T-helper 17 cell (primary cell): ENCODE measurements at places on chromosomes 4 and X.

- no peak for DNase-seq
These were observed 195.7 kb upstream of the TBL1X start for GRCh38 chrX:9269134-9269533.

GRCh38 chr4:14659286-14659685, 343.0 kb upstream of the CPEB2 start:
- no peak for DNase-seq

GRCh38 chrX:26851981-26852380, 611.2 kb downstream of the PPP4R3C start:
- DNase-seq, result no peak

DNA sequence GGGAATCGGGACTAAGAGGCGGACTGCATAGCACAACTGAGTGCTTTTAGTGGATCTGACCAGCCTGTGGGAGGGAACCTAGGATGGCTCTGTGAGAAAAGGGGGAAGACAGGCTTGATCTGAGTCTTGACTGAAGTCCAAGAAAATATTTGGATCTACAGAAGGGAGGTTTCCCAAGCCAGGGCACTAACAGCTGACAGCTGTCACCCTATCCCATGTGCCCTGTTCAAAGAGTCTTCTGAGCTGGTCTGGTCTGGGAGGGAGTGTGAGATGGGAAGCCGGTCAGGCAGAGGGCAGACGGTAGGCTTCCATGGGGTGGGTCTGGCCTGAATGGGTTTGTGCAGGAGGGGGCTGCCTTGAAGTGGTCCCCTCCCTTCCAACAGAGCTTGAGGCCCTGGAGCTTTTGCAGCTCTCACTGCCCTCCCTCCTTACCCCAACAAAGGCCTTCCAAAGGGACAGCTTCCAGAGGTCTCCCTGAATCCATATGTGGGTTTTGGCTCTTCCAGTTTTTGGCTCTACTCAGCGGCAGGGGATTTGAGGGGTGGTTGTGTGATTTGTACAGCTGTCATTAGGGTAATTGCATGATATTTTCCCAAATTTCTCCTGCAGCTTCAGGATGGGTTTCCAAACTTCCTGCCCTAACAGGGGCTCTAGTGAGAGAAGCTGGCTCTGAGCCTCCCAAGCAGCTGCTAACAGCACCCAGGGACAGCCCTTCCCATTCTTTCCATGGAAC, 643.7 kb downstream of the BCOR start:
- no peak for DNase-seq

DNA sequence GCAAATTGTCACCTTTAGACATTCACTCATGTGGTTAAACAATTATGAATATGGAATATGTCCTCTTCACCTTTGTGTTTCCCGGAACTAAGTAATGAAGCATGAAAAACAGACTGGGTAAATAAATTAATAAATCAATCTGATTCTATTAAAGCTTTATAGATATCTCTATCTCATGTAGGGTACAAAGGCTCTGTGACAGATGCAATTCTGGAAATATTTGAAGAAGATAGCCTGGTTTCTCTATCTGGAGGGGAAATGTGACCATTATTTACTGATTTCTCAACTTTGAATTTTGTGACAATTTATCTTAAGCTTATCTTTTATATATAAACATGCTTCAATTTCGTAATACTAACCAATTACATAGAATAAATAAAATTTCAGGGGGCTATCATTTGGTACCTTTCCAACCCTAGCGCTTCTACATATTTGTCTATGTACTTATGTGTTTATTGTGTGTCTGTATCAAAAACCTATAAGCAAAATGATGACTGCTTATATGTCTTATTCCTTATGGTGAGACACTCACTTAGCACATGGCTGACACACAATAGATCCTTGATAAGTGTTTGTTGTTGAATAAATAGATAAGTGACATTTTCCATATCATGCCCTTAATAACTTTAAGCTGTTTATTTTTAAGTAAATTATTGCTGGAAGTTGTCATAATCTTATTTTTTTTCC, 9.9 kb downstream of the CTSO start:
- no peak for DNase-seq

DNA sequence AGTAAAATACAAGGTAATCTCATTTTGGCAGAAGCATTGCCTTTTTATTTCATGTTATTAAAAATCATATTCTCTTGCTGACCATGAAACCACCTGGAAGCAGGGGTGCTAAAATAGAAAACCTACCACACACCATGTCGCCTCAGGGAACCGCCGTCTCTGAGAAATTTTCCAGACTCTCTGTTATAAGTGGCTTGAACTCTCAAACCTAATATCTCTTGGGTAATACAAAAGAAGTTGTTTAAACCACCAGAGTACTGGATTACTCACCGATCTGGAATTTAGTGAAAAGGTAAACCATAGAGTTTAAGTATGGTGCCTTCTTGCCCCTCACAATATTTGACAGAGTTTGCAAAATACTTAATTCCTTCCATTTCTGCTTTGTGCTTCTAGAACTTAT, 27.7 kb downstream of the ENPP6 start:
- no peak for DNase-seq

DNA sequence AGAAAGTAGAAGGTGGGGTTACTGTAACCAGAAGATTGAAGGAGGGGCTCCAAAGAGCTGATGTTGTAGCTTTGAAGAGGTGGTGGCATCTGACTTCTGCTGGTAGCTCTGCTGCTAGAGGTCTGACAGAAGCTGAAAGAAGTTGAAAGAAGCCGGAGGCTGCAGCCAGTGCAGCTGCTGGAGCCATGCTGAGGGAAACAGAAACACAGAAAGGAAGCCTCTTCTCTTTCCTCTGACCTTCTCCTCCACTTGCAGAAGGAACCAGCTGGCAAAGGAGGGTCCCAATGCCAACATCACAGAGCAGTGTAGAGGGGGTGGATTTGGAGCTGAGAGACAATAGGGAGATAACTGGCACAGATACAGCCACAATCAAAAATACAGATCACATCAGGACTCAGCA, 89.3 kb upstream of the HHIP start:
- no peak for DNase-seq

GRCh38 chr4:95120456-95120855, 362.7 kb downstream of the BMPR1B start:
- DNase-seq, result no peak

DNA sequence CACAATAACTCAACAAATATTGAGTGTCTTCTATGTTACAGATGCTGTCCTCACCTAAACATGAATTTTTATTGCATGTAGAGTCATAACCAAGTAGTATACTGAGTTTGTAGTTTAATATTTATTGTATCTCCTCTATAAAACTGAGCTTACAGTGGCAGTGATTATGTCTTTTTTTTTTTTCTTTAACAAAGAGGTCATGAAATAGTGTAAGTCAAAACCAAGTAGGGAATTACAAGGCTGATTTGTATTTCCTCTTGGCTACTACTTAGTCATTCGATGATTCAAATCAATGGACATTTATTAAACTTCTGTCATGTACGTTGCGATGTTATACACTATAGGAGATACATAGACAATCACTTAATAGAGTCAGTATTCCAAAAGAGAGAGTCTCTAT, 48.4 kb downstream of the IL15 start:
- no peak for DNase-seq

DNA sequence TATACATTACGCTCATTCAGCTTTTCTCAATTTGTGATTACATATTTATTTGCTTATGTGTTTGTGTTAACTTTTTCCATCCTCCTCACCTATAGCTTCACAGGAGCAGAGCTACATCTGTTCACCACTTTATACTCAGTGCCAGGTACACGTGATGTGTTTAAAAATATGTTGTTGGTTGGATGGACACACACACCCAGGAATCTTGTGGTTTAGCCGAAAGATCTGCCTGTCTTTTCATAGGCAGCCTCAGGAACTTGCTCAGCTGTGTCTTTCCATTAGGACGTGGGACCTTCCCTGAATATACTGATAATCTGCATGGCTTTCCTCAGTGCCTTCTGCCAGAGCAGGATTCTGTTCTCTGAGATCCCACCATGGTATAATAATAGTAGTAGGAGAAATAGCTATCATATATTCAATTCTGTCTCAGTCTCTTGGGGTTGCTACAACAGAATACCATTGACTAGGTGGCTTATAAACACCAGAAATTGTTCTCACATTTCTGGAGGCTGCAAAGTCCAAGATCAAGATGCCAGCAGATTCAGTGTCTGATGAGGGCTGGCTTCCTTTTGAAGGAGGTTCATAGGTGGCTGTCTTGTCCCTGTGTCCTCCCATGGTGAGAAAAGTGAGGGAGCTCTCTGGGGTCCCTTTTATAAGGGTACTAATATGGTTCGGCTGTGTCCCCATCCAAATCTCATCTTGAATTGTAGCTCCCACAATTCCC, 50.0 kb upstream of the SOD3 start:
- no peak for DNase-seq

DNA sequence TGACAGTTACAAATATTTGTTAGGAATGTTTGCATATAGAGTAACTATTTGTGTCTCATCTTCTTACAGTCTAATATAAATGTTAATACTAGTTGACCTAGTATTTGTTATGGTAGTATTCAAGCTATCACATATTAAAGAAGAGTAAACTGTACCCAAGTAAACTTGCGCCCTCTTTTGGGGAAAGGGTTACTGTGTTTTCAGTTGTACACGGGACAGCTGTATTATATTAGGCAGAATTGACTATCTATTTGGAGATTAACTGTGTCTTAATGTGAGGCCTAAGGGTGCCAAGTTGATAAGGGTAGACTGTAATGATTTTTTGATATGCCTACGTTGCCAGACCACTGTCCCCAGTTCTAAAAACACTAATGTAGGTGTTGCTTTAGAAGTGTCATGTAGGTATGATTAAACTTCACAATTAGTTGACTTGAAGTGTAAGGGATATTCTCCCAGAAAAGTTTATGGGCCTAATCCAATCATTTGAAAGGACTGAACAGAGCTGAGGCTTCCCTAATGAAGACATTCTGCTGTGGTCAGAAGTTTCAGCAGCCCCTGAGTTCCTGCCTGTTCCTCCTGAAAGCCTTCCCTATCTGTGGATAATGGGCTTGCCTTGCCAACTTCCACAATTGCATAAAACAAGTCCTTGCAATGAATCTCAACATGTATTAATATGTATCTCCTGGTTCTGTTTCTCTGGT, 172.8 kb upstream of the CXCL13 start:
- no peak for DNase-seq

DNA sequence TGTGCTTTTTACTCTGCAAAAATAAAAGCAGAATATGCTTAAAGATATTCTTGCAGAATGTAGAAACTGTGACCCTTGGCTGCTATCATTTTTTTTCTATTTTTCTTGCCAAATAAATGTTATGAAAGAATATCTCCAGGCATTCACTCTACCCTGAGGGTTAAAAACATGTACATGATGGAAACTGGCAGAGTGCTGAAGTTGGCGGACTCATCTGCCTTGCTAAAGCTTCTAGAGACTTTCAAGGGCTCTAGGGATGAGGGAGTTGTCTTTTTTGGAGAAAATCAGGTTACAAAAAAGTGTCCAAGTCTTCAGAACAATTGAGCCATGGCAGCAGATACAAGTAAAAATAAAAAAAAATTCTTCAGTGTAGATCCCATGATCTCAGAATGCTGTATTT, 40.5 kb upstream of the NRK start:
- no peak for DNase-seq

DNA sequence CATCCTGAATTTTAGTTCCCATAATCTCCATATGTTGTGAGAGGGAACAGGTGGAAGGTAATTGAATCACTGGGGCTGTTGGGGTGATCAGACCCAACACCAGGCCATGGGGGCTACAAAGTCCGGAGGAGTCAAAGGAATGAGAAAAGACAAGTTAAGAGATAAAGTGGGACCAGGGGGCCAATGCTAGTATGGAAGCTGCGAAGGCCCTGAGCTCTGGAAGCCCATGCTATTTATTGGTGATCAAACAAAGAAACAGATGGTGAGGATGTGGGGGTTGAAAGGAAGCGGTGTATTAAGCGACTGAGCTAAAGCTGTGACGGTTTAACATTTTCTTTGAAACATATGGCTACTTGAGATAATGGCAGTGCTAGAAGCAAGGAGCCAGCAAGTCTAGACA, 132.8 kb downstream of the PDGFC start:
- no peak for DNase-seq

- no peak for DNase-seq
These were observed 251.4 kb upstream of the DDX53 start for GRCh38 chrX:22748093-22748999.

- no peak for DNase-seq
These were observed 1634.4 kb upstream of the PCDH7 start for GRCh38 chr4:29085748-29086147.

- DNase-seq, result no peak
These were observed 121.0 kb upstream of the RASGEF1B start for GRCh38 chr4:81592701-81593100.

DNA sequence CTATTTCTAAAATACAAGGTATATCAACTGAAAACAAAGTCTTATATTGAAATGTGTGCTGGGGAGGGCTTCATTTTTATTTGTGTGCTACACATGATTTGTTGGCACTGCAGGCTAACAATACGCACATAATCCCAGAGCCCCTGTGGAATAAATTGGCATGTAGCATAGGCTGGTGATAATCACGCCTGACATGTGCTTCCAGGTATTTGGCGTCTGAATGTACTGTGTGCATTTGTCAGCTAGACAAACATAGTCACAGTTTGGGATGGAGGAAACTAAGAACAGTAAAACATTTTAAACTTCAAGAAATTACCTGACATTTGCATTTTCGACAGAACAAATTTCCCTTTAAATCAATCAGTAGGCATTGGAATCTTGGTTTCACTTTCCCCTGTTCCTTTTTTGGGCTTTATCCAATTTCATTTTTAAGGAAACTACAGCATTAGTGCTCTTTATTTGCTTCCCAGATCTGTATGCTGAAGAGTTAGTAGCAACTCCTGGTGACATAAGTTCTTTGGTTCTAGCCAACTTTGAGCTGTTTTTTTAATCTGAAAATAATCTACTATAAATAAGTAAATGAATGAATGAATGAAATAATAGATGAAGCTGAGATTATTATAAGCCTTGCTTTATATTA, 472.3 kb downstream of the PDHA2 start:
- DNase-seq, result no peak

DNA sequence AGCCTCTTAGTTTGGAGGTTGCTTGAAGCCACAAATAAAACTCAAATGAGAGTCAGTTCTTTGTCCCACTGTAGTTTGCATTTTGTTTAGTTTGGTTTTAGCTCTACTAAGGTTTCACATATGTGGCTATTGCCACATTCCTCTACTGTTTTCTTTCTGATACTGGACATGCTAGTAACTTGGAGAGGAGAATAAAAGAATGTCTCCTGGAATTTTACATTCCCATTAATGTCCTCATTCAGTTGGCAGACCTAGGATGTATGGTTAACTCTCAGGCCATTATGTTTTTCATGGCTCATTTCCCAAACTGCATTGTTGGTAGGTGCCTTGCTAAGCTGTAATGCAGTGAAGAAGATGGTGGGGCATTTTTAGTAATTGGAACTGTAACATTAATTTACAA, 29.9 kb downstream of the UPRT start:
- no peak for DNase-seq

DNA sequence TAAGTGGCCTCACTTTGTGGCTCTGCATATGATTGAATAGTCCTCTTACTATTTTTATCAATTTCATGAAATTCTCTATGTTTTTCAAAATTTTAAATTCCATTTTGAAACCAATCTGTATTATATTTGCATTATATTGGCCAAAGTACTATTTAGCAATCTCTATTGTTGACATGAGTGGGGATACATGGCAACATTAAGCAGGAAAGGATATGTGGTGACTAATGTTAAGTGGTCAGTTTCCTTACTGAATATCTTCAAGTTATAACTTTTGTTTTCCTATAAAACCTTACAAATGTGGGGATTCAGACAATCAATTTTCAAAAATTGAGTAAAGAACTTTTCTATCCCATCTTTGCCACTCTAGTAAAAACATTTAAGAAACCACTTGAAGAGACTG, 10.2 kb downstream of the BBS7 start:
- DNase-seq, result no peak
